Muscle of arm (tissue), 14 donors: ENCODE measurements at places on chromosomes 13 and 19. TPM values are rescaled to one million over a fixed set of nuclear protein-coding genes. Genes with fewer than 3 reads are reported as not detected.

DNA sequence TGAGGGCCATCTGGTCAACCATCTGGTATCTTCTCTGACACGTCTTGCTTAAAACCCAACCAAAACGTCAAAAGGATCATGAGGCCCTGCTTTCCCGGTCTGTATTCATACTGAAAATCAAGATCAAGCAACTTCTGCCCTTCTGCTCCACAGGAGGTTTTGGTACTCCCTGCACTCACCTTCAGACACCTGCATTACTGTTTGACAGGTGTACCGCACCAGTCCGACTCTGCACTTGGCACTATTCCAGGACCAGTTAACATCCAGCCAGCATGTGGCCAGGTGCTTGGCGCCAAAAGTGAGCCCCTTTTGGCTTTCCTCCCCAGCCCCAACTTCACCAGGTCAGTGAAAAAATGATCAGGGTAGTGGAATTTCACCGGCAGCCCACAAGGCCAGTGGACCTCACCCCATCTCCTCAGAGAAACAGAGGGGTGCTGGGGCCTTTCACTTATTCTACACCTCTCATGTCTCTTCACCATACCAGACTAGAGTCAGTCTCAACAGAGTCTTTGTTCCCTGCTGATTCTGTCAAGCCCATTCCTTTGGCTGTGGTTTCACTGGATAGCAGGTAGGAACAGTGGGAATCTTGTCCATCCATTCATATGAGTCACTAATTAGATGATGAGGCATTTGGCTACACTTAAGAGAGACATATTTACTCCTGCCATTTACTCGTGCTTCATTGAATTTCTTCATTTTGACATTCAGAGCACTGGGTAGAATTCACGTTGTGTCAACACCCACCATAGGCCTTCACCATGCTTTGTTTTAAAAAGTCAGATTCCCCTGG is 85.3 kb downstream of the ZNF726 start:
- no peak for DNase-seq

GRCh38 chr19:52651956-52652355 is 13.8 kb upstream of the ZNF83 start:
- DNase-seq = no peak

DNA sequence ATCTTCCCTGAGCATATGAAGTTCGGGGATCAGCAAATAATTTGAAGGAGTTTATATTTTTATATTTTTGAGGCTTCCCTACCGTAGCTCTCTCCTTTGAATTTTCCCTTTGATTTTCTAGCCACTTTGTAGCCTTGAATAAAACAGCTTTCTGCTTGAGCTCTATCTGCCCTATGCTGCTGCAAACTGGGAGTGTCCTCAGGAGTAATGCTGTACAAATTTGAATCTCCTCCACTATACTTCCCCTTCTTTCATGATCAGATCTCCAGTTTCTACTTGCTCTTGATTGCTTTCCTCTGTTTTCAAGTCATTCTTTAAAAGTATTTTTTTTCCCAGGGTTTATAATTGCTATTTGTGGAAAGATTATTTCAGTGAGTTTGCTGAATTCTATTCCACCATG is 14.6 kb downstream of the PDS5B start:
- DNase-seq = no peak

DNA sequence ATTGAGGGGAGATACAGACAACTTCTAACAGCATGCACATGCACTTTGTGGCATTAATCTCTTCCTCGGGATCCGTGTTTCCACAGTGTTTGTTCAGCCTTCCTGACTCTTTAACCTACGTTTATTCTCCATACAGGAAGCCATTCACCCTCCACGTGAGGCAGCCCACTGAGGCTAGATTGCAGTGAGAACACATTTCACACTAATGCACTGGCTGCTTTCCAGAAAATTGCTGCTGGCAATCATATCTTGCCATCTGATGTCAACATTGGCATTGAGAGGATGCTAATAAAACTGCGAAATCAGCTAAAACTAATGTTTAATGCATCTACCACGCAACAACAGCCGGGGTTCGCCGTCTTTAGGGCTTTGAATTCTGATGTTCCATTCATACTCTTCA is 30.0 kb downstream of the DCLK1 start:
- DNase-seq = no peak

DNA sequence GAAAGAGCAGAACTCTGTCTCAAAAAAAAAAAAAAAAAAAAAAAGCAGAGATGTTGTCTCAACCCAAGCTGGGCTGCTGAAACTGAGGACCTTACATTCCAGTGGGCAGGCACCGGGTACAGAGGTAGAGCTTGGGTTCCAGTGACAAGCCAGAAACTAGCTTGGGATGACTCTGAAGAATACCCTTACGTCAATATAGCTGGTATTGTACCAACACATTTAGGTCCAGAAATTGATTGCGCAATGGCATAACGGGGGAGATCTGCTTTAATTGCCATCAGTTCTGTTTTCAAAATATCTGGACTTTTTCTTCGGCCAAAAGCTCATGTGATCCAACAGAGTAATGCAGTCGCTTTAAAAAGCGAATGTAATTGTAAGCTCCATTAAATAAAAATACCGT is 103.1 kb upstream of the UBL3 start:
- DNase-seq = no peak

GRCh38 chr13:79767126-79767525 is 286.2 kb downstream of the NDFIP2 start:
- no peak for DNase-seq

The PRODH2 gene
- polyA plus RNA-seq = not detected

- DNase-seq = no peak
These were observed 443.9 kb downstream of the FGF9 start for GRCh38 chr13:22114630-22115311.

The CACNA1A gene
- polyA plus RNA-seq = not detected

- no peak for DNase-seq
These were observed 191.1 kb downstream of the RGCC start for GRCh38 chr13:41648314-41648935.

DNA sequence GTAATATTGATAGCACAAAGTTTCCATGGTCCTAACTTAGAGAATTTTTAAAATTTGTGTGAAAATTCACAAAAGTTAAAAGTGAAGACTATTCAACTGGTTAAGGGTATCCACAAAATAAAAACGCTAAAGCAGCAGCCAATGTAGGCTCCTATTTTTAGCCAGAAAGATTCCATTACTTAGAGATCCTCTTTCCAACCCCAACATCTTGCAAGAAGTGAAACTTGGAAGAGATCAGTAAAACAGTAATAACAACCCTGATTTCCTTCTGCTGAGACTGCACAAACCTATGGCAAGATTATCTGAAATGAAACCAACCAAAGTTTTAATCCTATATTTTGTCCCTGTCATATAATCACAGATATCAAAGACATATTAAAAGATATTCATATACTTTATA is 8.5 kb downstream of the TBC1D4 start:
- DNase-seq = peak; percentile 70

The FGF9 gene
- 10.6 TPM for polyA plus RNA-seq

DNA sequence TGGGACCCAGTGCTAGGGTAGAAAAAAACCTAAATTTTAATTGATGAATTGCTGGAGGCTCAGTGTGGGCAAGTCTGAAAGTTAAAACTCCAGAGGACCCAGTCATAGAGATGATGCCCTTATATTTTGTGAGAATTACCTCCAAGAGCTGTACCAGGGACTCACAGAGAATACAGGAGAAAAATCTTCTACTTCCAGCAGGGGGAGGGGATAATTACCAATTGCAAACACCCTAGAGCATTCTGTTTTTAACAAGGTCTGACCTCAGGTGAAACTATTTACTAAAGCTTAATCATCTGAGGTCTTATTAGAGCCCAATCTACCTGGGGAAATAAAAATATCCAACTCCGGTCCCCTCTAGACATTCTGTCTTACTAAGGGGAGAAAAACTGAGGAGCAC is 994.7 kb upstream of the MIR17HG start:
- no peak for DNase-seq

GRCh38 chr13:86051134-86052103 is 252.2 kb upstream of the SLITRK6 start:
- no peak for DNase-seq

GRCh38 chr19:52494518-52494917 is 33.0 kb upstream of the ZNF808 start:
- DNase-seq = no peak

GRCh38 chr13:76651286-76651685 is 234.9 kb downstream of the KCTD12 start:
- DNase-seq = no peak

DNA sequence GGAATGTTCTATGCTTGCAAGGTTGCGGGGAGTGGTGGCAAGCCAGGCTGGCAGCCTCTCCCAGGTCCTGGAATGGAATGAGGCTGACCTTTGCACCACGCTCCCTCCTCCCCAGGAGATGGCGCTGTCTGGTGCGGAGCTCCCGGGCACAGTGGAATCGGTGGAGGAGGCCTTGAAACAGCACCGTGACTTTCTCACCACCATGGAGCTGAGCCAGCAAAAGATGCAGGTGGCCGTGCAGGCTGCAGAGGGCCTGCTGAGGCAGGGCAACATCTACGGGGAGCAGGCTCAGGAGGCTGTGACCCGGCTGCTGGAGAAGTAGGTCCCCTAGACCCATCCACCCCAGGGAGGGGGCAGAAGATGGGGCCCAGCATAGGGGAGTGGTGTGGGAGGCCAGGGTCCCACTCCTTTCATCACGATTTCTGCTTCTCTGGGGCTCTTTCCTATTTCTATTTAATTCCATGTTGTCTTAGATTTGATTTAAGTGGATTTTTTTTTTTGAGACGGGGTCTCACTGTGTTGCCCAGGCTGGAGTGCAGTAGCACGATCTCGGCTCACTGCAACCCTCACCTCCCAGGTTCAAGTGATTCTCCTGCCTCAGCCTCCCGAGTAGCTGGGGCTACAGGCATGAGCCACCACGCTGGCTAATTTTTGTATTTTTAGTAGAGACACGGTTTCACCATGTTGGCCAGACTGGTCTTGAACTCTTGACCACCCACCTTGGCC is 53.2 kb upstream of the SHKBP1 start:
- no peak for DNase-seq

DNA sequence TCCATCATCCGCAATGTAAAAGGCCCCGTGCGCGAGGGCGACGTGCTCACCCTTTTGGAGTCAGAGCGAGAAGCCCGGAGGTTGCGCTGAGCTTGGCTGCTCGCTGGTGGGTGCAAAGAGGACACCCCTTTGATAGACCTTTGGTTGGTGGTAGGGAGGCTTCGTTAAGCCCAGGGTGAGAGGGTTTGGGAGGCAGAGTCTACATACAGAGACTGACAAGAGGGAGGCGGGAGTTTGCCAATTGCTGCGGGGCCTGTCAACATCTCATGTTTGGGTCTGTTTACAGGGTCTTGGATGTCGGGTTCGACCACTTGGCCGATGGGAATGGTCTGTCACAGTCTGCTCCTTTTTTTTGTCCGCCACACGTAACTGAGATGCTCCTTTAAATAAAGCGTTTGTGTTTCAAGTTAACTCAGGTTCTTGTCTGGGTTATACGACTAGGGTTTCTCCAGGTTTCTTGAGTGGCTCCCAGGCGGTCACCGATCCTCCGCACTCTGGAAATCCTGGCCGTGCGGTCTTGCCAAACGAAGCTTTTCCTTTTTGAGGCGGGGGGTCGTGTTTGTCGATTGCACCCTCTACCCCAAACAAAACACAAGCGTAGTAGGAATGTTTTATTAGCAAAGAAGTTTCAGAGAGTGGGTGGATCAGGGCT is 816 bp downstream of the RPS28 start:
- no peak for DNase-seq

GRCh38 chr19:52048555-52049501 is at the start of gene ZNF432:
TSS of gene ZNF432 (minus strand) at chr19:52048838. CDS start at chr19:52046868, 1,970 bp downstream.
- DNase-seq = peak; percentile 98

- DNase-seq = no peak
These were observed 501 bp downstream of the GTPBP3 start for GRCh38 chr19:17337675-17338432.

- peak; percentile 77 for DNase-seq
These were observed 330.8 kb downstream of the DLEU7 start for GRCh38 chr13:50512474-50513299.

DNA sequence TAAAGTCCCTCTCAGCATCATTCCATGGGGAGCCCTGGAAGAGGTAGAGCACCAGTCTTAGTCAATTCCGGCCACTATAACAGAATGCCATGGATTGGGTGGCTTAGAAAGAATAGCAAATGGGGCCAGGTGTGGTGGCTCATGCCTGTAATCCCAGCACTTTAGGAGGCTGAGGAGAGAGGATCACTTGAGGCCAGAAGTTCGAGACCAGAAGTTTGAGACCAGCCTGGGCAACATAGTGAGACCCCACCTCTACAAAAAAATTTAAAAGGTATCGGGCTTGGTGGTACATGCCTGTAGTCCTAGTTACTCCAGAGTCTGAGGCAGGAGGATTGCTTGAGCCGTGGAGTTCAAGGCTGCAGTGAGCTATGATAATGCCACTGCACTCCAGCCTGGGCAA is 25.0 kb upstream of the SIN3B start:
- no peak for DNase-seq

GRCh38 chr13:102877303-102877702 is 31.5 kb downstream of the ERCC5 start:
- DNase-seq = no peak

The PGLYRP1 gene
- 4.1 TPM for polyA plus RNA-seq

The GIPR gene
- 0.34 TPM for polyA plus RNA-seq

- no peak for DNase-seq
These were observed 230.6 kb upstream of the DACH1 start for GRCh38 chr13:72097568-72097967.

DNA sequence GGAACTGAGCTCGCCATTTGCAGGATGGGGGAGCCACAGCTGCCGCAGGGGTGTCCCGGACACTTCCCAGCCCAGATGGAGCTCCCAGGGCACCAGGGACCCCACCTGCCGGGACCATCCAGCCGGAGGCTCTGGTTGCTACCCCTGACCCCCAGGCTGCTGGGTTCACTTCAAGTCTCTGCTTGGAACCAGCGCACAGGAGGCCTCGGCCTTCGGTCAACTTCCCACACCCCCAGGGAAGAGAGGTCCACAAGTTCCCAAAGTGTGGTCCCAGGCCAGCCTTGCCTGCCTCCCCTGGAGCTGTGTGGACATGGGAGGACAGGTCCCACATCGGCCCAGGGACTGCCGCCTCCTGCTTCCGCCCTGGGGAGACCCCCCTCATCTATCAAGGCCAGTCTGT is 117.0 kb downstream of the TEX29 start:
- DNase-seq = no peak

The TMEM221 gene
- polyA plus RNA-seq = 0.78 TPM

The MIA gene
- polyA plus RNA-seq = 1.3 TPM
